GM12865 (cell line): ENCODE measurements at places on chromosomes 2 and 18.
A peak's percentile ranks its signal among the peaks of the same experiment; 100 is the strongest.

GRCh38 chr18:32438173-32438572 is 32.5 kb downstream of the GAREM1 start:
- DNase-seq, result no peak

- DNase-seq, result no peak
These were observed 10.3 kb downstream of the DNAH6 start for GRCh38 chr2:84526562-84526961.

DNA sequence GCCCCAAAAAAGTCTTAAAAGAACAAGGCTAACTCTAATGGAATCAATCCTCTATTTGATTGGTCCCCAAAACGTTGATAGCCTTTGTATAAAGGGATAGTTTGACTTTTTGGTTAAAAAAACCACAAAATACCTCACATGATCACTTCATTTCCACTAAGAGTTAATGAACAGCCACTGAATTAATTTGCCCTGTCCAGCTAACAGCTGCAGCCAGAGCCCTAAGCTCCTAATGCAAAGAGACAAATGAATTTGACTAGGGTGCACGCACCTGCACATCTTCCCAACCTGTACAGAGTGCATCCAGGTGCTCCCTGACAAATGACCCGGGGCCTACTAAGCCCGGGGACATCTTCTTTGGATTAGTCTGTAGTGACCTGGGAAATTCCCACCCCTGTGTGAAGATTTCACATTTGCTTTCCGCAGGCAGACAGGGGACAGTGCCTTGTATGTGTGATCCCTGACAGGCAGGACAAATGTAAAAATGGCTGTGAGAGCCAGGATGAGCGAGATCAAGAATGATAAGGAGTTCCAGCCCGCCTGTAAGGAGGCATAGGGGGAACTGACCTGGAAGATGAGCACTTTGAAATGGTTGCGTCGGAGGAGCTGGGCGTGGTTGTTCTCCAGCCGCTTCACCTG is 893 bp downstream of the CAVIN2 start:
- DNase-seq, result no peak

DNA sequence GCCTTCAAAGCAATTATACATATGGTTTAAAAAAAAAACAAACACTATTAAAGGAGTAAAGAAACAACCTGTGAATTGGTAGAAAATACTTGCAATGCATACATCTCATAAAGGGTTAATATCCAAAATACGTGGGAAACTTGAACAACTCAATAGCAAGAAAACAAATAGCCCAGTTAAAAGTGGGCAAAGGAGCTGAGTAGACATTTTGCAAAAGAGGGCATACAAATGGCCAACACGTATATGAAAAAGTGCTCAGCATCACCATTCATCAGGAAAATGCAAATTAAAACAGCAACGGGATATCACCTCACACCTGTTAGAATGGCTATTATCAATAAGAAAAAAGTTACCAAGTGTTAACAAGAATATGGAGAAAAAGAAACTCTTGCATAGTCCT is 298.3 kb upstream of the RBMS1 start:
- DNase-seq, result no peak

- no peak for DNase-seq
These were observed 36.3 kb downstream of the FBXO11 start for GRCh38 chr2:47869859-47870595.

DNA sequence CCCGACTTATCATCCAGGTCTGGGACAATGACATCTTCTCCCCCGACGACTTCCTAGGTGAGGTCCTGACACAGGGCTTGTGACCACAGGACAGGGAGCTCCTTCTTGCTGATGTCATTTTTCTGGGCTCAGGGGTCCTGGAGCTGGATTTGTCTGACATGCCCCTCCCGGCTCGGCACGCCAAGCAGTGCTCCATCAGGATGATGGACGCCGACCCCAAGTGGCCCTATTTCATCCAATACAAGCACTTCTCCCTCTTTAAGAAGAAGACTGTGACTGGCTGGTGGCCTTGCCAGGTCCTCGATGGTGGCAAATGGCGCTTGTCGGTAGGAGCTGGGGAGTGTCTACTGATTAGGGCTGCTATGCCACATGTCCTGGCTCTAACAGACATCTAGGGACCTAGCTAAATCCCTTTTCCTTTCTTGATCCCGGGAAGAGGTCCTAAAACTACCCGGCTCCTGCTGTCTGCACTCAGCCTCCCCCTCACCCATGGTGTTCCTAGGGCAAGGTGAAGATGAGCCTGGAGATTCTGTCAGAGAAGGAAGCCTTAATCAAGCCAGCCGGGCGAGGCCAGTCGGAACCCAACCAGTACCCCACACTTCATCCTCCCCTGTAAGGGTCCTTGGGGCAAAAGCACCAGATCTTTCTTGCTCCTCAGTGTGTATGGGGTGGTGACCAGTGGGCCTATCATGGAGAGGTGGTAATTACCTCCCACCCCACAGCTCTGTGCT is 36.7 kb downstream of the LMAN2L start:
- no peak for DNase-seq

- DNase-seq, result no peak
These were observed 24.4 kb upstream of the LRP2 start for GRCh38 chr2:169386722-169387121.

GRCh38 chr2:45882707-45883602 is 231.5 kb downstream of the PRKCE start:
- no peak for DNase-seq

GRCh38 chr18:11981192-11981542 is at the start of gene IMPA2:
TSS of gene IMPA2 (plus strand) at chr18:11981507. CDS start at chr18:11981670, 163 bp downstream.
- no peak for DNase-seq

DNA sequence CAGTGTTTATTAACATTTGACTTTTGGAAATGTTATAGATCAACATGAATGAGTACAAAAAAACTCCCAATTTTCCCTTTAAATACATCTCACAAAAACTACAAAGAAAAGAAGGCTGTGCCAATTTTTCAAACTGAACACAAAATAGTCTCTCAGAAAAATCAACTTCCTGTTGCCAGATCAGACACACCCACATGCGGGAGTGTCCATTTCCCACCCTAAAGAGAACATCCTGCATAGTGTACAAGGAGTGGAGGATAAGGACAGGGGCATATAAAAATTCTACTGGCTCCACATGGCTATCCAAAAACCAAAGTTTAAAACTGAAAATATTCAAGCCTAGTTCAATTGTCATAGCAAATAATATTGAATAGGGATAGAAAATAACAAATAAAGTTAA is 165.3 kb downstream of the ATAD2B start:
- no peak for DNase-seq

- no peak for DNase-seq
These were observed 39.6 kb downstream of the R3HDM1 start for GRCh38 chr2:135570884-135571283.

DNA sequence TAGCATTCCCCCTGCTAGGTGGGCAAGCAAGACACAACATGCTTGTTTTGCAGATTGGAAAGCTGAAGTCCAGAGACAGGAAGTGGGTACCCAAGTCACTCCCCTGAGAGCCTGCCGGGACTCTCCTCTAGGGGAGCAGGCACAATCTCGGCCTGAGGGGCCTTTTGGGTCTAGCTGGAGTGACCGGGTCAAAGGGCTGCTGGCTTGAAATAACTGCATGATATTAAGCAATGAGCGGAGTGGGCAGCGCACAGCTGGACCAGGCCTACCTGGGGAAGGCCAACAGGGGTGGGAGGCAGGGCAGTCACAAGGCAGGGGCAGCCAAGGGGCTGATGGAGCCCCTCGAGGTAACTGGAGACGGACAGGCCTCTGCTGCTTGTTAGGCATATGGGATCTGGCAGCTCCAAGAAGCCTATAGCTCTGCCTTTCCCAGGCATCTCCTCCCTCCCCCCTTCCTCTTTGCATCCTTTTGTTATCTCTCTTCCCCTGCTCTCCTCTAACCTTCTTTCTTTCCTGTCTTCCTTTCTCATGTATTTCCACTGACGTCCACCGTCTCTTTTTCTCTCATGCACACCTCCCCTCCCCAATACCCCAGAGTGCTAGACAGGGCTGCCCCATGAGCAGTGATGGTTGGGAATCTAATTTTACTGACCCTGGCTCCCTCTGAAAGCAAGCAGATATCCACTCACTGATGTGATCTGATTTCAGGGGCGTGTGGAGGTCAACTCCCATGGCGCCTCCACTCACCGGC is 237.5 kb downstream of the LOXHD1 start:
- DNase-seq, result peak; percentile 46

GRCh38 chr2:24245986-24246776 is 71.3 kb downstream of the FAM228A start:
- no peak for DNase-seq

DNA sequence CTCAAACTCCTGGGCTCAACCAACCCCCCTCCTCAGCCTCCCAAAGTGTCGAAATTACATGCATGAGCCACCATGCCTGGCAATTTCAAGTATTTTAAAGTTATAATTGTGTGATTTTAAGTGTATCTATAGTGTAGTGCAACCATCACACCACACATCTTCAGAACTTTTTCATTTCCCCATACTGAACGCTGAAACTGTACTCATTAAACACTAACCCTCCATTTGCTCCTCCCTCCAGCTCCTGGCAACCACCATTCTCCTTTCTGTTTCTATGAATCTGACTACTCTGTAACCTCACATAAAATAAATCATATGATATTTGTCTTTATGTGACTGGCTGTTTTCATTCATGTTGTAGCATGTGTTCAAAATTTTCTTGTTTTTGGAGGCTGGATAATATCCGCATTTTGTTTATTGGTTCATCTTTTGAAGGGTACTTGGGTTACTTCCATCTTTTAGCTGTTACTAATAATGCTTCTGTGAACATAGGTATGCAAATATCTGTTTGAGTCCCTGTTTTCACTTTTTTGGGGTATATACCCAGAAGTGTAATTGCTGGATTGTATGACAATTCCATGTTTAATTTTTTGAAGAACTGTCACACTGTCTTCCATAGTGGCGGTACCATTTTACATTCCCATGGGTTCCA is 188.2 kb downstream of the PLCL1 start:
- DNase-seq, result peak; percentile 64

GRCh38 chr2:45141883-45142866 is 132.9 kb upstream of the SIX2 start:
- DNase-seq, result peak; percentile 28

DNA sequence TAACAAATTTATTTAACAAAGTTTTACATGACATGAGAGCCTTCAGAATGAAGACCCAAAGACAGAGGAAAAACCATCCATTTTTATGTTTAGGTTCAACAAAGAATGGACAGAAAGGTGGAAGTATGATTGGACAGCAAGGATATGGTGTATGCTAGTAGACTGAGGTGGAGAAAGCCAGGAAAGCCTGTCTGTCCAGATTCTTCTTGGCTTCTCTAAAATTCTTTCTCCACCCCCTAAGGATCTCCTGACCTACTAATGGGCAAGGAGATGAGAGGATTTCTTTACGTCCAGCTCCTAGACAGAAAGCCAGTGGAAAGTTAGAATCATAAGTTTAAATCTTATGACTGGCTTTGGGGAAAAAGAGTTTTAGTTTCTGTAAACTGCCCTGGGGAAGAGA is 3.0 kb downstream of the ATIC start:
- no peak for DNase-seq

DNA sequence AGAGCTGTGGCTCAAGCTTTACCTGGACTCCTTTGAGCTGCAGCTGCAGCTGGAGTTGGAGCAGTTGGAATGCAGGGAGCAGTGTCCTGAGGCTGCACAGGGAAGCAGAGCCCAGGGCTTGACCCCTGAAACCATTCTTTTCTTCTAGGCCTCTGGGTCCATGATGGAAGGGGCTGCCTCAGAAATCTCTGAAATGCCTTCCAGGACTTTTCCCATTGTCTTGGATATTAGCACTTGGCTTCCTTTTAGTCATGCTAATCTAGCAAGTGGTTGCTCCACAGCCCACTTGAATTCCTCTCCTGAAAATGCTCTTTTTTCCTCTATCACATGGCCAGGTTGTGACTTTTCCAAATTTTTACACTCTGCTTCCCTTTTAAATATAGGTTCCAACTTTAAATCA is 108.6 kb upstream of the RNF152 start:
- no peak for DNase-seq

- peak; percentile 6 for DNase-seq
These were observed 328.2 kb downstream of the SETBP1 start for GRCh38 chr18:45008694-45009413.

GRCh38 chr2:47272905-47273758 is 118.0 kb upstream of the STPG4 start:
- DNase-seq, result no peak

DNA sequence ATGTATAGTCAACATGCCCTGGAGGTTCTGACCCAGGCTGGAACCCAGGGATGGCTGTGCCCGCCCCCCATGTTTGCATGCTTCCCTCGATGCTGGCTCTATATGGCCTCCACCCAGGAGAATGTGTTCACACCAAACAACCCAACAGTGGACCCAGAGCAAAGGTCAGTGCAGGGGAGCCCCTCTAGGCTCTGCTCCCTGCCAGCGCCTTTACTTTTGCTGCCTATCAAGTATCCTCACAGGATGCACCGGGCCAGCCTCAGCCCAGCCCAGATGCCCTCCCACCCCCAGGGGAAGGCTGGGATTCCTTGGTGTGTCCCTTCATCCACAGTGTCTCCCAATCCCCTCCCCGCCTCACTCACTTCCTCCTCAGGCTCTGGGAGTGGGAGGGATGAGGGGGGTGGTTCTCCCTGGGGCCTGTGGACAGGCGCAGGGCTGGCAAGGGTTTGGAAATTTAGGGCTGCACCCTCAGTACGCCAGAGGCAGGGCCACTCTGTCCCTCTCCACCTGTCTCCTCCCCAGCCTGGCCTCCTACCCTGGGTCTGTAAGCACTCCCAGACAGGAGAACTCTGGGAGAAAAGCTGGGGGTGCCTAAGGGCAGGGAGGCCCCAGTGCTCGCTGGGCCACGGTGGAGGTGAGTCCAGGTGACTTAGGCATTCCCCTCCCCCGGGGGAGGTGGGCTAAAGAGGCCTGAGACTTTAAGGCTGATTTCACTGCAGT is 2.3 kb downstream of the ATP6V1B1 start:
- DNase-seq, result no peak

GRCh38 chr2:12543978-12544558 is 172.7 kb upstream of the TRIB2 start:
- DNase-seq, result peak; percentile 56

DNA sequence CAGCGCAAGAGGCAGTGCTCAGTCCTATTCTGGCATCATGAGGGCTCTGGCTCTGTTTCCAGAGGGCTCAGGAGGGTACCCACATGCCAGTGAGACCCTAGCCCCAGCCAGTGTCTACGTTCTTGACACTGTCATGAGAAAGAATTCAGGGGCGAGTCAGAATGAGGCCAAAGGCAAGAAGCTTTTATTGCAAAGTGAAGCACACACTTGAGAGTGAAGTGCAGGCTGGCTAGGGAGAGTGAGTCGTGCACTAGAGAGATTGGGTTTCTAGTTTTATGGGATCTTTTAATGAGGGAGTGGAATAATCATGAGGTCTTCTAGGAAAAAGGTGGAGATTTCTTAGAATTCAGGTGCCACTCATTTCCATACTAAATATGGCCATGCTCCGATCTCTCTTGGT is 164.1 kb downstream of the DCDC2C start:
- DNase-seq, result no peak

DNA sequence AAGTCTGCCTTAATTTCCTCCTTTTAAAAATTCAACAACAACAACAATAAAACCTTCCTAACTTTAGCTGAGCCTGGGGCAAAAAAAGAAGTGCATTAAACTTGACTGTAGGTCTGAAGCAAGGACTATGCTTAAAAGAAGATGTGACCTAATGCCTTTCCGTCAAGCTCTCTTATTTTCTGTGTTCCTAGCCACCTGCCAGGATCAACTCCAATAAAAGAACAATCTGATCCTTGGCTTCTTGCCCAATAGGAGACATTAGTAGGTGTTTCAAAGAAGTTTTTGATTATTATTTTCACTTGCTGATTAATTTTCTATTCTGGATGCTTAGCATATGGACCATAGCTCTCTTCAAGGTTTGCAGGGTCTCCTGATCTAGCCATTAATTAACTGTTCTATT is 237.5 kb downstream of the STK39 start:
- no peak for DNase-seq
